ENCODE measurements at places on chromosomes 11 and 22.

DNA sequence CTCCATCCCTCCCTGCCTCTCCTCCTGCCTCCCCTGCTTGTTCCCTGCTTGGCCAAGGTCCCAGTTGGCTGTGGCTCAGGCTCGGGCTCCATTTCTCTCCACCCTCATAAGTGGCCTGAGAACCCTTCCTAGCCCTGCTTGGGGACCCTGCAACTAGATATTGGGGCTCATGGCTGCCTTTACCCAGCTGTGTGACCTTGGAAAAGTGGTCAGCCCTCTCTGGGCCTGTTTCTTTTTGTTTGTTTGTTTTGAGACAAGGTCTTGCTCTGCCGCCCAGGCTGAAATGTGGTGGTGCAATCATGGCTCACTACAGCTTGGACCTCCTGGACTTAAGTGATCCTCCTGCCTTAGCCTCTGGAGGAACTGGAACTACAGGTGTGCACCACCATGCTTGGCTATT is 20.3 kb upstream of the CABP2 start:
- DNase-seq = no peak

GRCh38 chr11:78742430-78742829 is 167.8 kb upstream of the NARS2 start:
- DNase-seq = no peak

GRCh38 chr11:68127714-68128681 is 6.8 kb upstream of the CHKA start:
- no peak for DNase-seq

DNA sequence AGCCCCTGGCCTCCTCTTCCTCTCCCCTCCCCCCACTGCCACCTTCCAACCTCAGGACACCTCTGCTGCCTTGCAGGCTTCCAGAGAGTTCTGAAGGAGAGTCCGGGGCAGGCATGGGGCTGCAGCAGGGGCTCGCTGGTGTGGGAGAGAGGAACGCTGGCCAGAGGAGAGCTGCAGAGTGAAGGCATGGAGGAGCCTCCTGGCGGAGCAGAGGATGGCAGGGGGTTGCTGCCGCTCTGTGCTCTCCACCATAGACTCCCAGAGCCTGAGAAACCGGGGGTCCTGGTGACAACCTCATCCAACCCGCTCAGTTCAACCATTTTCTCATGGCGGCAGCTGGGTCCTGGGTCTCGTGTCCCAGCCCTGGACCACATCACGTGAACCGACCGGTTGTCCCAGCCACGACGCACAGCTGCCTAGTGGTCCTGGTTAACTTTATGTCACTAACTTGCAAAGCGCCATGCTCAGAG is 17.5 kb downstream of the MRGPRG start:
- no peak for DNase-seq

DNA sequence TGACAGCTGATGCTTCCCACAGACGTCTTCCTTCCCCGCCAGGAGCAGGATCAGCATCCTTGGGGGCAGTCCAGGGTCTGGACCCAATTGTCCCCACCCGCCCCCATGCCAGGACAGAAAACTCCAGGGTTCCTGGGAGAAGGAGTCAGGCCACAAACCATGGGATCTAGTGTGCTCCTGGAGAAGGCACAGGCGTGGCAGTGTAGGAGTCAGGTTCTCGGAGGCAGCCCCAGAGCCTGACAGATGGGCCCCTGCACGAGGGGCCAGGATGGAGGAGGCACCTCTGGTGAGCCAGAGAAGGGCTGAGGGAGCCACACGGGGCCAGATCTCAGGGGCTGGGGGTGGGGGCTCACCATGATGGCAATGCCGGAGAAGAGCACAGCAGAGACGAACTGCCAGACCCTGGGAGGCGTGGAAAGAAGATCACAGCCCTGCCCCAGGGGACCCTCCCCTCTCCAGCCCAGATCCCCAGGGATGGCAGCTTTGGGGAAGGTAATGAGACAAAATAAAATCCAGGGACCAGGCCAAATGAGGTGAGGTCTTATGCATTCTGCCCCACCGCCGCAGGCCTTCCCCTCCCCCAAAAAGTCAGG is 13.6 kb downstream of the TP53I11 start:
- no peak for DNase-seq

DNA sequence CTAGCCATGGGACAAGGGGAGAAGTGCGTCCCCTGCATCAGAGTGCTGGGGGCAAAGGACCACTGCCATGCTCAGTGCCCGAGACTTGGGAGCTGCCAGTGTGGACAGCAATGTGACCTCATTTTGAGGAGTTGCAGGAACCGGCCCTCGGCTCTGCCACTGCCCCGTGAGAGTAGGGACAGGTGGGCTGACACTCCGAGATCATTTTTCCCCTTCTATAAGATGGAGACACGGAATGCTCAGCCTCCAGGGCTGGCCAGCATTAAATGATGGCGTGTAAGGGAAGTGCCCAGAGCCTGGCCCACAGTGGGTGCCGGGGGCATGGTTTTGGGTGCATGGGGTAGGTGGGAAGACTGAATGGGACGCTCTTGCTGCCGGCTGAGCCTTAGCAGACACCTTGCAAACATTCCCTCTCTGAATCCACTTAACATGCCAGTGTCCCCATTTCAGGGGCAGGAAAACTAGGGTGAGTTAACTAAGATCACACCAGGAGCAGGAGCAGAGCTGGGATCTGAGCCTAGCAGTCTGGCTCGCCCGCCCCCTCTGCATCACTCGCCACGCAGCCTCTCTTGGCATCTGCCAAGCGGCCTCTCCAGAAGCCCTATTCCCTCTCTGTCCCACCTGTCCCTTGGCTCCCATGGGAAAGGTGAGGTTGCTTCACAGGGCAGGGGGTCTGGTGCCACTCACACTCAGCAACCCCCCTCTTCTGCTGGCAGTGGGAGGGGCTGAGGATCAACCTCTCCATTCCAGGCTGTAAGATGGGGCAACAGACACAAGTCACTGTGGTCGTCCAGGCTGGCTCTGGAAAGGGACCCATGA is 13.6 kb downstream of the NPTXR start:
- DNase-seq = no peak

DNA sequence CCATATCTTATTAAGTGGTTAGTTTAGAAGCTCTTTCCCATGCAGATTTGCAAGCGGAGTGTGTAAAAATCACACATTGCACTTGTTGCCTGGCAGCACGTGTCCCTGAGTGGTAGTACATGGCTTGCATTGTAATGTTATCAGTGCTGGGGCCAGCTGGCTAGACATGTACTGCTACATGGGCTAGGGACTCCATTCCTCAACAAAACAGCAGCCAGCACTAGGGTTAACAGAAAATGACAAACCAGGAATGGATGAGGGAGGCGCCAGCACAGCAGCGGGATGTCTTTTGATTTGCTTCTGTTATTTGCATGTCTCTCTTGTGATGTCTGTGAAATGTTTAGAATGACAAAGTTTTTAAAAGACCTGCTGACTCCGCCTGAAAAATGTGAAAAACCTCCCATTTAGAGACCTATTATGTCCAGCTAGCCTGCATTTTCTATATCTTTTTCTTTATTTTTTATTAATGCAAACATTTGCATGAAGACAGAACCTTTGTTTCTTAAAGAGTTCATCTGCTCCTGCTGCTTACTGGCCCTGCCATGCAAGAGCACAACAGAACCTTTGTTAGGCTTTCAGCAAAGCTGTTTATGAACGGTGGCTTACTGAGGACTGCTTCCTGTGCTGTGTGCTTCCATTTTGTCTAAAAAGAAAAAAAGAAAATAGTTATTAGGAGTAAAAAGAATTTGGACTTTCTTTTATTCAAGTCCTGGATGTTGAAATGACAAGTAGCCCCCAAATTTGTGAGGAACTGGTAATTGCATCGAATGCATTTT is 40.7 kb downstream of the CSTPP1 start:
- peak; percentile 23 for DNase-seq

GRCh38 chr22:32870474-32870873 is 69.0 kb downstream of the TIMP3 start:
- DNase-seq = no peak

DNA sequence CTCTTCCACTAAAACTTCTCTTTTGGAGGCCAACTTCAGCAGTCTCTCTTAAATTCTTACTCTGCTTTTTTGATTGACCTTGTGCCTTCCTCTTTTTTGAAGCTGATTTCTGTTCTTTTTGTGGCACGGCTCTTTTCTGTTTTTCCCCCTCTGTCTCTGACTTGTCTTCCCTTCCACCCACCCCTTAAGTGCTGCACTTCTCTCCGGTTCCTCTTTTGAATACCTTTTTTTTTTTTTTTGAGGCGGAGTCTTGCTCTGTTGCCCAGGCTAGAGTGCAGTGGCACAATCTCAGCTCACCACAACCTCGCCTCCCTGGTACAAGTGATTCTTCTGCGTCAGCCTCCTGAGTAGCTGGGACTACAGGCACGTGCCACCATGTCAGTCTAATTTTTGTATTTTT is 211.9 kb downstream of the BLID start:
- DNase-seq = no peak

DNA sequence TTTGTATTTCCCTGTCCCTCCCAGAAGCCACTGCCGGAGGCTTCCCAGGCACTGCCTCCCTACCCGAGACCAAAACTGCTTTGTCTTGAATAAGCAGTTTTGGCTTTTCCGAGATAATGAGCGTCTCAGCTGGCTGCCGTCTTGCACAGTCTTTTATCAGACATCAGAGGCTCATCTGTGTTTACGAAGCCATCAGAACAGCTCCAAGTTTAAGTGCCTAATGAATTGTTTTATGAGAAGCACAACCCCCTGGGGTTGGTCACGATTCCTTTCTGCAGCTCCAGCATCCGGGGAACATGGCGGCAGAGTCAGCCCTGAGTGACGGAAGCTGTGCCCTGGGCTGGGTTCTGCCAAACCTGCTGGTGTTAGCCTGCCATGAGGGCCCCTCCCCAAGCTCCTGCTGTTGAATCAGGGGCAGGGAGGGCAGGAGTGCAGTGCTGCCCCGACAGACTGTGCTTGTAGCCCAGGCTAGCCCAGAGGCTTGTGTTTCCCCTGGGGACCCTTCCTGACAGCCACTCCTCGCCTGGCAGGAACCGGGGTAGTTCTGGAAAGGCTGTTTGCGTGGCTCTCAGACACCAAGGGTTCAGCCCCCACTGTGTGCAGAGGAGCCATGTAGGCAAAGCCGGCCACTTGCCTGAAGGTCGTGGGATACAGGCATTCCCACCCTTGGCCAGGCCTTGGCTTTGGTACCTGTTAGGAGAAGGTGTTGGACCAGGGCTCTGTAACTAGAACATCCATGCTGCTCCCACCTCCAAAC is 96.1 kb downstream of the MORC2 start:
- no peak for DNase-seq

DNA sequence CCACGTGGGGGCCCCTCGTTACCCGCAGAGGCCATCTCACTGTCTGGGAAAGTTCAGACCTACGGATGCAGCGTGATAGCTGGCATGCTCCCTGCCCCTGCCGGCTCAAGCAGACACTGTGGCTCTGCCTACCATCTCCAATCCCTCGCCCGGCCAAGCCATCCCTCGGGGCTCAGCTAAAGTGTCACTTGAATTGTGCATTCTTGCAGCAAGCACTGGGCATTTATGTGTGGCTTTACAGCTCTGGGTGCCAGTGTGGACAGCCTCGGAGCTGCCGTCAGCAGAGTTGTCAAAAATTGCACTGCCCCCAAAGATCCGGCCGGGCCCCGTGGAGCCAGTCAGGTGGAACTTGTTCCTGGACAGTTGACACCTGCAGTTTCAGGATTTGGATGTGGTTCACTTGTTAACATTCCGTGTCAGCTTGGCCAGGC is 75.0 kb upstream of the FGF3 start:
- DNase-seq = no peak

- no peak for DNase-seq
Observed at GRCh38 chr11:128195057-128195751, 392.2 kb downstream of the ETS1 start.

GRCh38 chr22:49011769-49012648 is 815.7 kb downstream of the BRD1 start:
- no peak for DNase-seq

DNA sequence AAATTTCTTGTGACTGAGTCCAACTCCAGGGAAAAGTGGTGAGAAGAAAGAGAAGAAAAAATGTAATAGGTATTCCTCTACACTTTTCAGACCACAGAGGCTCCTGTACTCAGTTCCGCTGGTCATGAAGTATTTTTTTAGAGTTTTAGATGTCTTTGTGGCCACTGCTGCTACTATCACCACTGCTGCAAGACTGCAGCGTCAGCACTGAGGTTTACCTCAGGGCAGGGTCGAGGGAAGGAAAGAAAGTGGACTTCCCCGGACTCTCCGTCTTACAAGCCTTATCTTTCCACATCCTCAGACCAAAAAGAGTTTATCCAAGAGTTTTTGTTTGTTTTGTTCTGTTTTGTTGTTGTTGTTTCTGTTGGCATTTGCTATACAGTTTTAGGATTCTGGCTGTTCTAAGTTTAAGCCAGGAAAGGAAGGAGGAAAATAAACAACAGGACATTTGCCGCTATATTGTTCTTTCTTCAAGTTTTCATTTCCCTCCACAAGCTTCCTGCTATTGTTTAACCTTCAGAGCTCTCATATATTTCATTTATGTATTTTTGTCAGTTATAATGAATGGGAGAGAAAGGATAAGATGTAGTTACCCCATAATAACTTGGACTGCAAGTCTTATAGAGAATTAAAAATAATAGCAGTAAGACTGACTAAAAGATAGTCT is 919.3 kb downstream of the NTM start:
- no peak for DNase-seq

GRCh38 chr11:80860632-80861031 is 1419.8 kb upstream of the TENM4 start:
- no peak for DNase-seq

All from amygdala (tissue), 56 donors.